Non-pigmented ciliary epithelial cell (primary cell): ENCODE measurements at places on chromosomes 7 and 10.

DNA sequence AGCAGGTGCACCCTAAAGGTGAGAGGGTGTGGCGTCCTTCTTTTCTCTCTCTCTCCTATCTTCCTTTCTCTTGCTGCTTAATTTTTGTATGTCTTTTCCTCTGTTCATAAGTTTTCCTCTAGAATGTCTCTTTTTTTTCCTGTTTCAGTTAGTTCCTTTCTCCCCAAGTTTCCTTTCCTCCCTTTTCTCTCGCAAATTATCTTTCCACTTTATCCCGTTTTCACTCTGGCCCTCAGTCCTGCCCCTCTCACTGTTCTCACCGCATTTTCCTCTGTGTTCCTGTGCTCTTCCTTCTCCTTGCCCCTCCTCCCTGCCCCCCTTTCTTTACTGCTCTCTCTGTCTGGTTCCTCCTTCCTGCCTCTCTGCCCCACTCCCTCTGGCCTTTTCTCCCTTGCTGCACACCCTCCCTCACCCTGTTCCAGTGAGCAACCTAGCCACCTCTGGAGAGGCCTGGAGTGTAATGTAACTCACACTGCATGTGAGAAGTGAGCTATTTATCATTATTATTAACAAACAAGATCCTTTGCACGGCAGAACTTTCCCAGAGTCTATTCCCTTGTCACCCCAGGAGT, 158.5 kb downstream of the C10orf105 start:
- DNase-seq, result no peak

DNA sequence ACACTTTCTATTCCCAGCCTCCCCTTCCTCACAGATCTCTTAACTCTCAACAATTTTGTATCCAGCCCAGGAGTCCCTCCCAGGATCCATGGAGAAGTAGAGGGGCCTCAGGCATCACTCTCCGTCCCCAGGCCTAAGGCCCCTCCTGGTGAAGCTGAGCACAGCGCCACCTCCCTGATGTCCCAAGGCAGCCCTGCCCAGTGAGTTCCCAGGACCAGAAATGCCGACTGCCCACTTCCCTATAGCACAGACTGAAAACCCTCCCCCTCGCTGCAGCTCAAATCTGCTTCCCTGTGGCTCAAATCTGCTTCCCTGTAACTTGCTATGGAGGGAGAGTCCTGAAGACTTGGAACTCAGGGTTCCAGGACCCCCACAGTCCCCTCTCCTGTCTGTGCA, 35.6 kb downstream of the YKT6 start:
- no peak for DNase-seq

- DNase-seq, result no peak
Observed at GRCh38 chr10:33566426-33566825, 232.0 kb upstream of the NRP1 start.

GRCh38 chr10:132449051-132449810, 52.2 kb downstream of the PWWP2B start:
- DNase-seq, result no peak

DNA sequence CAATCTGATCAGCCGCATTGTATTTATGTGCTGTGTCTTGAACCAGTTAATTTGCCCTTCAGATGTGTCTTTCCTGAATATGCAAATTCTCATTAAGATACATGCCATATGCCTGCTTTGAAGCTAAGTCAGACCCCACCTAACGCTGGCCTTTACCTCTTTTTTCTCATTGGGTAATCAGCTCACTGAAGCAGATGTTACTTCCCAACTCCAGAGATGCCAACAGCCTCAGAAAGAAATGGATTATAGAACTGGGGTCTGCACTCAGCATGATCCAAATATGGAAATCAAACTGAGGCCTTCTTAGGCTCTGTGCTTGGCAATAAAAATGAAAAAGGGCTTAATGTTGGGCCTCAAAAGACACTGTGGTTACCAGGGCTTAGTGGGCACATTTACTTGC, 113.9 kb downstream of the FZD1 start:
- DNase-seq, result no peak

DNA sequence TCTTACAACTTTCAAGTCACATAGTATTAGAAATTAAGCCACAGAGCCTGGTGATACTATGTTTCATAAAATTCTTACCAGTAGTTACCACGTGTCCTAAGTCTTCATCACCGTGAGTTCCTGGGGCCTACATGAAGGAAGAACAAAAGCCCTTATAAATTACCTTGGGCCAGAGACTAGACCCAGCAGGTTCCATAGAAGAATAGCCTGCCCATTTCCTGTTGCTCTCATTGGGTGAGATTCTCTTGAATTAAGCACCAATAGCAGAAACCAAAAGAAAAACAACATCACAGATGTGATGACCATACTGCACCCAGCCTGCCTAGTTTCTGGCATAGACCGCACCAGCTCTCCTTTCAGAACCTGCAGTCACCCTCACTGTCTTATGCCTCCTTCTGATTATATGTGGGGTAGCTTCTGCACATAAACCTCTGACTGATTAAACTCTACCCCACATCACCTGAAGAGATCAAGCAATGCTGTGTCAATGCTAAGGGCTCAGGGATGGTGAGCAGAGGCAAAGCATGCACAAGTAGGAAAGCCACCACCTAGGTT, 18.0 kb upstream of the SEM1 start:
- no peak for DNase-seq
